ENCODE measurements at places on chromosomes 11 and 22.

DNA sequence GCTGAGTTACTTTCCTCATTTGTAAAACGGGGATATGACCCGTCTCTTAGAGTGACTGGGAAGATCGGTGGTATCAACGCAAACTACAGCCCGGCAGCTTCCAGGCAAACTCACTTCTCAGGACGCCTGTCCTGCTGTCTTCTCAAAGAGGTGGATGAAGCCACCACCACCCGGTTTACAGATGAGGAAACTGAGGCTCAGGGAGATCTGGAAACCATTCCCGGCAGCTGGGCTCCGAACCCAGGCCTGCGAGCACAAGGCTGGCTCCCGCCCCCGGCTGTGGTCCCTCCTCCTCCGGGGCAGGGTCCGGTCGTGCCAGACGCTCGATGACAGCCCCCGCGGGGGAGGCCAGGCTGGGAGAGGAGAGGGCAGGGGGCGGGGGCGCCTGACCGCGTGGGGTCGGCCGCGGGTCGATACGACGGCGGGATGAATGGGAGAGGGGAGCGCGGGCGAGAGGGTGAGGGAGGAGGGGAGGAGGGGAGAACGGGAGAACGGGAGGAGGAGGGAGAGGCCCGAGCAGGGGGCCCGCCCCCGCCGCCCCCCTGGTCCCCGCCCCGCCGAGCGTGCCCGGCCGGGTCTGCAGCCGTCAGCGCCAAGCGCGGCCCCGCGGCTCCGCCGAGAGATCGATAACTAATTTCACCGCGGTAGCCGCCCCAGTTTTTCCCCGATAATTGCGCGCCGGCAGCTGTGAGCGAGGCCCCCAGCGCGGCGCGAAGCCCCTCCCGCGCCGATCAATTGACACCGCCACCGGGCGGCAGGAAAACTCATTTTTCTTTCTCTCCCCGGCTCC lies 14.0 kb downstream of the IGLL1 start:
- no peak for DNase-seq

DNA sequence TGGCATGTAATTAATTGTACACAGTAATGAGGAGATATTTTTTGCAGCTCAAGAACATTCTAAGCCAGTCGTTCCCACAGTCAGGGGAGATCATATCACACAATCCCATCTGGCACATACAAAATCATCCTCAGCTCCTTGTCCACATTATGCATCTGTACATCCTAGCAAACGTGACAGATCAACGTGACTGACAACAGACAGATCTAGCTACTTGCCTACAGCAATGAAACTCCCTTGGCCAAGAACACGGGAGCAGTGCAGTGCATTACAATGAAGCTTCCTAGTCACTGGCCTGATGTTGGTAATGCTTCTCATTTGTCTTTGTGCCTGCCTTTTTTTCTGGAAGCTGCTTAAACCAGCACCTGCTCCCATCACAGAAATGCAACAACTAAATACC lies 24.5 kb upstream of the GUCY1A2 start:
- DNase-seq, result no peak

DNA sequence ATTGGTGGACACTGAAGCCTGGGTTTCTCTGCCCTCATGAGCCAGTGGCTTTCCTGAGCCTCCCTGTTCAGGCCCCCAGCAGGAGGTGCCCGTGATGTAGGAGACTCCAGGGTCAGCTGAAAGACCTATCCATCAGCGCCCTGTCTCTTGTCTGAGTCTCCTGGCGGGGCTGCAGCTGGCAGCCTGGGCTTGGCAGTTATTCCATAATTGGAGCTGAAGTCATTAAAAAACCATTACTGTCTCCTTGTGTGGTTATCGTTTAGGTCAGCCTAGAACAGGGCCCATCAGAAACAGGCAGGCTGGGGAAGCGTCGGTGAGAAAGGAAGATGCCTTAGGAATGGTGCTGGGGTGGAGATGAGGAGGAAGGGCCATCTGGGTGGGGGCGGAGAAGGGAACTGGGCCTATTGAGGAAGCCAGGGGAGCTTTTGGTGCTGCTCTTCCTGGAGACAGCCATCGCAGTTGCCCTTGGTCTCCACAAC lies 5.0 kb downstream of the TUB start:
- DNase-seq, result no peak

GRCh38 chr11:126345283-126345682 lies 10.2 kb upstream of the ST3GAL4 start:
- DNase-seq, result no peak

GRCh38 chr11:115606498-115607220 lies 102.4 kb upstream of the CADM1 start:
- no peak for DNase-seq

Data from SK-N-MC (cell line).